ENCODE measurements at places on chromosomes 5 and 9.

GRCh38 chr5:130731839-130732238 lies 433.2 kb downstream of the HINT1 start:
- no peak for DNase-seq

DNA sequence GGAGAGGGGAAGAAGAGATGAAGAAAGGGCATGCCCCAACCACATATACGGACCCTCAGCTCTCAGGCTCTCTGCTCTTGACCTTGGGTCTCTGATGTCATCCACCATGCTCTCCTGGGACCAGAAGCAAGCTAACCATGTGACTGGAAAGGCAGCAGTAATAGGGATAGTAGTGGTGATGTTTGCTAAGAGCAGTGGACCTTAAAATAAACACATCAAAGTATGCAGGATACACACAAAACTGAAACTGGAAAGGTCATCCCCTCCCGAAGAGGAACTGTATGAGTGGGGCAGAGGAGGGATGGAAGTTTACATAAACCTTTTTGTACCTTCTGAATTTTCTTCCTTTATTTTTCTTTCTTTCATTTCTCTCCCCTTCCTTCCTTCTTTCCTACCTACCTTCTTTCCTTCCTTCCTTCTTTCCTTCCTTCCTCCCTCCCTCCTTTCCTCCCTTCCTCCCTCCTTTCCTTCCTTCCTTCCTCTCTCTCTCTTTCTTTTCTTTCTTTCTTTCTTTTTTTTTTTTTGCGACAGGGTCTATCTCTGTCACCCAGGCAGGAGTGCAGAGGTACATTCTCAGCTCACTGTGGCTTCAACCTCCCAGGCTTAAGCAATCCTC lies 8.1 kb upstream of the PTPN3 start:
- no peak for DNase-seq

DNA sequence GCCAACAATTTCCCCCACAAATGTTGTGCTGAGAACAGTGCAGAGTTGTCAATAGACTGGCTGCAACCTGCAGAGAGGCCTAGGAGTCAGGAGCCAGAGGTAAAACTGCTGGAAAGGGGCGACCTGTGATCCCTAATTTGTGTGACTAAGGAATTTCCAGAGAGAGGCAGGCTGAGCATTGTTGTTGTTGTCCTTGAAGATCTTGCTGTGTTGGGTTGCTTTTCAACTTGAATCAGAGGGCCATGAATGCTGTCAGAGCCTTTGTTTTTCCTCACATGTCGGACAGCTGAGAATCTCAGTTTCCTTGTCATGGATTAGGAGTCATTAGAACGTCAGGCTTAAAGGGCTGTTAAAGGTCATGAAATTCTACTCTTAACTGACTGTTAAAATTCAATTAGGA lies 134.6 kb upstream of the ASTN2 start:
- DNase-seq: no peak

- DNase-seq: no peak
Measured at GRCh38 chr9:133163504-133164172, at the start of gene GBGT1. Gene GBGT1 (minus strand): TSS chr9:133163914. CDS start chr9:133162412, 1,502 bp downstream.

DNA sequence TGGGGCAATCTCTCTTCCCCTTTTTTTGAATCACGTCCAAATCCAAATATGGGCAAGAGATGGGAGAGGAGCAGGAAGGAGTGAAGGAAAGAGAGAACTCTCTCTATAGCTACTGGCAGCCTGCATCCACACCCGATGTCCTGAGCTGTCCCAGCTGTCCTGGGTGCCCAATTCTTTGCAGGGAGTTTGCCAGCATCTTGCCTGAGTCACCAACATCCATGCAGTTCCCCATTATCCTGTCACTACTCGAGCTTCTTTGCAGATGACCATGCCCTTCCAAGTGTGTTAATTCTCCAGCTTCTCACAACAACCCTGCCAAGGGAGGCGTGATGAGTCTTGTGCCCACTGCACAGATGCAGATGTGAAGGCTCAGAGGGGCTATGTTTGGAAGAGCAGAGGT lies 127.1 kb downstream of the NSG2 start:
- no peak for DNase-seq
